Breast epithelium (tissue), 4 donors: ENCODE measurements at places on chromosomes 7 and 10. TPM values are rescaled to one million over a fixed set of nuclear protein-coding genes. Genes with fewer than 3 reads are reported as not detected.

SPDYE2 gene
- total RNA-seq, result not detected

IPMK gene
- total RNA-seq, result 7.5 TPM

PNLIPRP2 gene
- total RNA-seq, result not detected

HOXA4 gene
- total RNA-seq, result 0.80 TPM

KIF11 gene
- total RNA-seq, result 2.6 TPM

IFIT1B gene
- total RNA-seq, result not detected

CFAP46 gene
- total RNA-seq, result 0.73 TPM

SPDYE8 gene
- total RNA-seq, result not detected

MMD2 gene
- not detected for total RNA-seq

DNA sequence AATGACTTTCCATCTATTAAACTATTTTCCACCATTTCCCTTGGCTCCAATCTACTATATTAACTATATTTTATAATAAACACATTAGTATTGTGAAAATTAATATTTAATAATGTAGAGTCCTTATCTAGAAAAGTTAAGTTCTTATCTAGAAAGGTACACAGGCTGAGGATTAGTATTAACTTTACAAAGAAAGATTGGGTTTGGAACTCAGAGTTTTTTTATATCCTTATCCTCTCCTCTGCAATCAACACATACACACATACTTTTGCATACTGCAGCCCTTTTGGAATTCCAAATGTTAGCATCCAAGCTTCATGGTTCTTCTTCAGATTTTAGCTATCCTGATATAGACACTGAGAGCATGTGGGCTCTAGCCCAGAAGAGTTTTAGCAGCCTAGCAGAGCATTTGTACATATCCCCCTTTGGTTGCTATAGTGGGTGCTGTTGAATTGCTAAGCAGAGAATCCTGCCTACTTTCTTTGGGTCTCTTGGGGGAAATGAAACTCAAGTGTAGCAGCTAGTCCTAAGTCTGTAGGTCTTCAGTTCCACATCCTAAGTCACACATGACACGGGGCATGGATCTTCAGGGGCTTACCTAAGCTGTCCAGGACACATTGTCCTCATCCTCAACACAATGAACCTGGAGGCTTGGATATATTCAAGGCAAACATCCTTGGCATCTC lies 874.6 kb downstream of the LRMDA start:
- DNase-seq, result no peak

GRCh38 chr10:96512524-96513304 lies 1.0 kb downstream of the TLL2 start:
- no peak for DNase-seq

- DNase-seq, result no peak
These were observed 83.9 kb downstream of the MKX start for GRCh38 chr10:27661514-27662286.

- no peak for DNase-seq
These were observed 85.2 kb upstream of the DNAAF5 start for GRCh38 chr7:641269-641671.

- no peak for DNase-seq
These were observed 54.8 kb downstream of the SEC23IP start for GRCh38 chr10:119947300-119947699.

- DNase-seq, result no peak
These were observed 289.7 kb downstream of the FRMD4A start for GRCh38 chr10:14040787-14041631.

DNA sequence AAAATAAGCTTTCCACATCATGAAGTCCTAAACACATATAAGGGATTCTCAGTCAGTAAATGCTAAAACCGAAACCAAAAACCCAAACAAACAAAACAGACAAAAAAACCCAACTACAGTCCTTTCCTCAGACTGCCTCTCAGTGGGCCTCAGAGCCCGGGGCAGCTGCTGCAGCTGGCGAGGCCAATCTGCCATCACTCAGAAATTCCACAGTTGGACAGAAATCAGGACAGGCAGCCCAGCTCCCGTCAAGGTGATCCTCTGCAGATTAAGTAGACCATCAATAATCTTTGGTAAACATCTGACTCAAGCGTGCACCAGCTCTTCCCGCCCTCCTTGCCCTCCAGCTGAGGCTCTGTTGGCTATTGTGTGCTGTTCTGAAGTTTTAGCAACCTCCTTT lies 142.2 kb downstream of the ATXN7L1 start:
- no peak for DNase-seq

GRCh38 chr7:46513447-46513848 lies 592.4 kb upstream of the IGFBP3 start:
- no peak for DNase-seq

DNA sequence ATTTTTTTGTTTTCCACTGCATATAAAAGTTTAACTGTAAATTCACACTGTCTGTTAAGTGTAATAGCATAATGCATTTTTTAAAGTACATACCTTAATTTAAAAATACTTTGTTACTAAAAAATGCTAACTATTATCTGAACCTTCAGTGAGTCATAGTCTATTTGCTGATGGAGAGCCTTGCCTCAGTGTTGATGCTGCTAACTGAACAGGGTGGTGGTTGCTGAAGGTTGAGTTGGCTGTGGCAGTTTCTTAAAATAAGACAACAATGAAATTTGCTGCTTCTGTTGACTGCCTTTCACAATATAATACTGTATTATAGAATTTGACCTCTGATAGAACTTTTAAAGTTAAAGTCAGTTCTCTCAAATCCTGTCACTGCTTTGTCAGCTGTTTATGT lies 72.3 kb upstream of the GATAD1 start:
- DNase-seq, result no peak

DNA sequence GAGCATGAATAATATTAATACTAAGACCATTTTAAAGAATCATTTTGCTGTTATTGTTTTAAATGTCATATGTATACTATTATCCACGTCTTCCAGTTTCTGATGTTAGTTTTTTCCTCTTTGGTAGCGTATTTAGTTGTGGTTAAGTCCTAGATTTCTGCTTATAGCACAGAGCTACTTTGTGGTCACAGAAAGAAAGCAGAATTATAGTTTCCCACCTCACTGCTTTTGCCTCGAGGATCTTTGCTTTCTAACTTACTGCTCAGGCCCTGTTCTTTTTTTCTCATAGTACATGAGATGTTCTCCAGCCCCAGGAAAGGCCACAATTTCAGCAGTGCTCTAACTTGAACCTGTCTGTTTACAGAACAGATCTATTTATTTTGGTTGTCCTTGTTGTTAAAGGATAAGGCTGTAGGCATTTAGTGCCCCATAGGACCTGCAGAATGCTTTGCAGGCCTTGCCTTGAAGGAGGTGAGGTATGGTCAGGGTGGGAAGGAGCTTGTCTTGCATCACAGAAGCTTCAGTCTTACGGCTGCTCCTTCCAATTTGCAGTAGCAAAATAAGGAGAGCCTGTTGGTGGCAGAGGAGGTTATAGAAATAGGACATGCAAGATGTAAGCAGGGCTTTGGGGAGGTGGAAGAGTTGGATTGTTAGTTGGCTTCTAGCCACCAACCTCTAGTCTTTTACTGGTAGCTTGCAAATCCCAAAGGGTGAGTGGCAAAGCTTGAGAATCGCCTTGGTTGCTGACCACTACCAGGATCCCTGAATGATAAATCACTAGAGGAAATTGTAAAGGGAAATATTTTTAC lies 129.1 kb downstream of the LRRC4 start:
- DNase-seq, result no peak

GRCh38 chr10:65710306-65710705 lies 1215.5 kb upstream of the LRRTM3 start:
- DNase-seq, result no peak

- DNase-seq, result no peak
These were observed 215.8 kb downstream of the ZMYND11 start for GRCh38 chr10:350981-351501.

DNA sequence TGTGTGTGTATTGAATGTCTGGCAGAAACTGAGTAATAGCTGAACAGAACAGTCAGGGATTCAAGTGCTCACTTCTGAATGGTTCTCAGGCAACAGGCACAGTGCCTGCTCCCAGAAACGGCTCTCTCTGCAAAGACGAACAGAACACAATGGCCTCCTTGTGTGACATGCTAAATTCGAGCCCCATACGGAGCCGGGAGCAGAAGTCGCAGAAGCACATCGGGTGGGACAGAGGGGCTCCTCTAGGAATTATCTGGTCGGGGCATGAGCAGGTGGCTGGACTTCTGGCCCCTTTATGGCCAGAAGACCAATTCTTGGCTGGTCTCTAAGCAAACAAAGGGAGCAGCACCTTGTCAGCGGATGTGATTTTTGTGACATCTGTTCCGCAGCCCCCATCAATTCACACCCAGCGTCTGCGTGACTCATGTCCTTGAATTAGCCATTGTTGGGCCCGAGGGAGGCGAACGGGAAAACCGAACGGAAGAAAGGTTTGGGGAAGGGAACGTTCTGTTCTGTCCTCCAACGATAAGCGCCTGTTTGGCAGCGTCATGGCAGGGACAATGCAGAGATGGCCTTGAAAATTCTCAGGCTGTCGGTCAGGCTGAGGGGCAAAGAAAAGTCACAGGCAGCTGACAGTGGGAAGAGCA lies 47.3 kb upstream of the NPTX2 start:
- DNase-seq, result no peak

GRCh38 chr7:95427166-95427565 lies 7.7 kb downstream of the PON2 start:
- no peak for DNase-seq

- no peak for DNase-seq
These were observed 64.0 kb downstream of the INPP5A start for GRCh38 chr10:132601567-132601966.

DNA sequence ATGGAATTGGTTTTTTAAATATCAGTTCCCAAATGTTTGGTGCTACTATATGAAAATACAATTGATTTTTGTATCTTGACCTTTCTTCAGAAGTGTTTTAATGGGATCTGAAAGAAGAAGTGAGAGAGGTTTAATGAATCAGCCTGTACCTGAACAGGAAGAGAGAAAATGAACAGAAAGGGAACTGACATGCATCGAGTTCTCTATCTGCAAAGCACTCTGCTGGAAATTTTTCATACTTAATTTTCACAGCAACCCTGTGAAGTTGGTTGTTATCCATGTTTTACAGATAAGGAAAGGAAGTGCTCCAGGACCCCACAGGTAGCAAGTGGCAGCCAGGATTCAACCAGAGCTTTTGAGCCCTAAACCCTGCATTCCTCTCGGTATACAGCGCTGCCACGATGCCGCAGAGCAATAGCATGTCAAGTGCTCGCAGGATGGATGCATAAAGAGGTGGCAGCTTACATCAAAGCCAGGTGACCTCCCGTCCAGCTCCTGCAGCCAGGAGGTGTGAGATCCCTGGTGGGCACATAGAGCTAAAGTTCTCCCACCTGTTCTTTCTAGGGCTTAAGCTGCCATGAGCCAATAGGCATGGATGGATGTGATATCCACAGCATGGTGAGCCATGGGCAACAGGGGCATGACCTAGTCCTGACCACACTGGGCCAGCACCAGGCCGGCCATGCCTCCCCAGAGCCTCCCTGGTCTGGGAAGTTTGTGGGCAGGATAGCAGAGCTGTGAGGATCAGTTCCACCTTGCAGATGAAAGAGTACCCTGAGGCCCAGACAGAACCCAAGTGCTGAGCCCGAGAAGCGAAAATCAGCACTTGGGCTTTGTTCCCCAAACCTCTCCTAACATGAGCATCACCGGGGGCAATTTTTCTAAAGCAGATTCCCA lies 57.2 kb downstream of the CALML3 start:
- no peak for DNase-seq

DNA sequence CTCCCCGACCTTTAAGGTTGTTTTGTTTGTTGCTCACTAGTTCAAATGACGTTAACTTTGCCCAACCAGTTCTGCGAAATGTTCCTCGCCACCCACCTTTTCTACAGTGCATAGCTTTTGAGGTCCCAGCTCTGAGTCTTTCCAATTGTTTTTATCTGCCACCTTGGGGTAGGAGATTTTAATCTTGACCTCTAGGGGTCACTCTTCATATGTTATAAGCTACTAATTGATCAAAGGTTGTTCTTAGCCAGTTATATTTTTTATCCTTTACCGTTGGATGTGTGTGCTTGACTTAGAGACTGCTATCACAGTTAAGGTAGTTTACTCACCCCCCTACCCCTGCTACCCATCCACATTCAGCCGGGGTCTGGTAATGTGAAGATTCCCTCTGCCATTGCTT lies 372.4 kb downstream of the SUGCT start:
- no peak for DNase-seq

GRCh38 chr7:6317797-6318438 lies 45.5 kb upstream of the CYTH3 start:
- no peak for DNase-seq

- DNase-seq, result no peak
These were observed 146.3 kb downstream of the TCF7L2 start for GRCh38 chr10:113096128-113096996.

- no peak for DNase-seq
These were observed 196.8 kb downstream of the TAX1BP1 start for GRCh38 chr7:27936768-27937102.

DNA sequence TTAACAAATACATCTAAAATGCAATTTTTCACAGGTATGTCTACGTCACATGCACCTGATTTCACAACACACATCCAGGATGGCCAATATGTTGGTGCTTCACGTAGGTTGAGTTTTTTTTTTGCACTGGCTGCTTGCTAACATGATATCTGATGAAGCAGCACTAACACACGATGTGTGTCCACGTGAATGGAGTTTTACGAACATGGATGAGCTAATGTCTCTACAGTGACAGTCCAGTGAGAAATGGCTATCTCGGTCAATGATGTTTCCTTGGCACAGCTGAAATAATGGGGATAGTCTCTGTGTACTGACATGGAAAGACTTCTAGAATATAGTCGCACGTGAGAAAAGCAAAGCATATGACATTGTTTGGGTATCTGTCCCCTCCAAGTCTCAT lies 563.9 kb upstream of the ADARB2 start:
- no peak for DNase-seq

- no peak for DNase-seq
These were observed 239.9 kb downstream of the CSTF2T start for GRCh38 chr10:51459476-51459875.

DNA sequence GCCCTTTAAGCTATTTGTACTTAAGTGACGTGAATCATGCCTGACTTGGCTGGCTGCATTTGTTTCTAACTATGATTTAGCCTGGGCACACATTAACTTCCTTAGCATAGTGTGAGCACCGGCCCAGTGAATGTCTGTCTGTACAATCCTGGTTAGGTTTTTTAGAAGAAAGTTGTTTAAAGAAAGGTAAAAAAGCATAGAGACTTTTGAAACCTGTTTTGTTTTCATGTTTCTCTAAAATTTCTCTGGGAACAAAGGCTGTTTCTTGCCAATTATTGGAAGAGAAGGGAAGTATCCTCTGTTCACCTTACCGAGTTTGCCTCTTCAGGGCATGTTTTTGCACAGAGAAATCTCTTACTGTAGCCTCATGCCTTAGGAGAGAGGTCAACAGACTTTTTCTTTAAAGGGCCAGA lies 42.9 kb upstream of the MET start:
- DNase-seq, result no peak

- DNase-seq, result no peak
These were observed 51.0 kb downstream of the ORC5 start for GRCh38 chr7:104156842-104157277.

- DNase-seq, result no peak
These were observed 21.8 kb upstream of the SEMA3C start for GRCh38 chr7:80940539-80941207.

- no peak for DNase-seq
These were observed 279.1 kb downstream of the CCSER2 start for GRCh38 chr10:84607523-84607922.
